ENCODE measurements at places on chromosomes 12 and 14.
A peak's percentile ranks its signal among the peaks of the same experiment; 100 is the strongest.

- DNase-seq, result no peak
Measured at GRCh38 chr12:50258167-50258551, 25.2 kb downstream of the LIMA1 start.

DNA sequence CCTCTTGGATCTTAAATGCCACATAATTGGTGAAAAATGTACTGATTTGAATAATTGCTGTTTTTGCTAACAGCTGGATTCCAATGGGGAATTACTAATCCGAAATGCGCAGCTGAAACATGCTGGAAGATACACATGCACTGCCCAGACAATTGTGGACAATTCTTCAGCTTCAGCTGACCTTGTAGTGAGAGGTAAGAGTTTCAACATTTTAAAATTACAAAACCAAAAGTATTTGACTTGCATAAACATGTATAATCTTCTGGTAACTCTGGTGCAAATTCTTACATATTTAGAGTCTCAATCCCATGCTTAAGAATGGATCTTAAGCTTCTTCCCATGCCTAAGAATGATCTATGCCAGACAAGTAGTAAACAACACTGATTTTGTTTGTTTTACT lies 229.1 kb upstream of the PDZRN4 start:
- no peak for DNase-seq

DNA sequence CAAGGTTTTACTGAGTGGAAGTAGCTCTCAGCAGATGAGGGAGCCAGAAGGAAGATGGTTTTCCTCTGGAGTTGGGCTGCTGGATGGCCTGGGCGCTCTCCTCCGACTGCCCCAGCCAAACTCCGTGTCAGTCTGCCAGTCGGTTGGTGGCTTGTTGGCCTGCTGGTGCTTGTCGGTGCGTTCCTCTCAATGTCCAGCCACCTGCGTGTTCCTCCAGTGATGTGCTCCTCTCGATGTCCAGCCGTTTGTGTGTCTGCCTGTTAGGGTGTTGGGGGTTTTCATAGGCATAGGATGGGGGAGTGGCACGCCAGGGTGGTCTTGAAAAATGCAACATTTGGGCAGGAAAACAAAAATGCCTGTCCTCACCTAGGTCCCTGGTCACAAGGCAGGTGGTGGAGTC lies 37.0 kb upstream of the LDHB start:
- no peak for DNase-seq

- DNase-seq, result no peak
Measured at GRCh38 chr12:47356129-47356700, 276.5 kb upstream of the AMIGO2 start.

DNA sequence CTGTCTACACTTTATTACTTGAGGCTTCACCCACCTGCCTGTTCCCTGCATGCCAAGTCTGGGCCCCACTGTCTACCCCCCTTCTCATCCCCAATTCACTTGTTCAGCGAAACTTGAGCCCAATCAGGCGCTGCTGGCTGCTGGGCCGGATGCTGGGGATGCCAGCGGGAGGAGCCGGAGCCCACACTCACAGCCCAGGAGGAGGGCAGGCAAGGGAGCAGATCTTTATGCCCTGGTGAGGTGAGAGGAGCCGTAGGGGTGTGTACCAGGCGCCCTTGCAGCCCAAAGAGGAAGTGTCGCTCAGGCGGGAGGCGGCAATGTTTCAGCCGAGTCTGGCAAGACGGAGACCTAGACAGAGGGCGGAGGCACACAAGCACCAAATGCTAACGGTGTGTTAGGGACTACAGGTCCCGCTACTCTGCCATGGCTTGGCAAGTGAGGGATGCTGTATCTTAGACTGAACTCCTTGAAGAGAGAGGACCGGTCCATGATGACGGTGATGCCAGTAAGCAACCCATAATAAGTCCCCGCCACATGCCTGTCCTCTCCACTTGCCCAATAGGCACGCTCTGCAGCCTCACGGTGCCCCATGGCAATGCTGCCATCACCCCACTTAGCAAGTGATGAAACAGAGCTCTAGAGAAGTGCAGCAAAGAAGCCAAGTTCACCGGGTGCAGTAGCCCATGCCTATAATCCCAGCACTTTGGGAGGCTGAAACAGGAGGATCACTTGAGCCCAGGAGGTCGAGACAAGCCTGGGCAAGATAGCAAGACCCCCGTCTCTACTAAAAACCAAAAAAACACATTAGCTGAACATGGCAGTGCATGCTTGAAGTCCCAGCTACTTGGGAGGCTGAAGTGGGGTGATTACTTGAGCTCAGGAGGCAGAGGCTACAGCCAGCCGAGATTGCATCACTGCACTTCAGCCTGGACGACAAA lies 41.6 kb downstream of the LRRC74A start:
- DNase-seq, result no peak

- DNase-seq, result no peak
Measured at GRCh38 chr14:22848351-22849164, 12.2 kb downstream of the MMP14 start.

GRCh38 chr12:54005853-54006558 lies 2.8 kb upstream of the HOXC8 start:
- DNase-seq, result peak; percentile 10

- peak; percentile 71 for DNase-seq
Measured at GRCh38 chr14:59189786-59190368, 1.4 kb downstream of the DAAM1 start.
